ENCODE measurements at places on chromosomes 6 and 20.

GRCh38 chr6:126535595-126535994 is 195.7 kb downstream of the CENPW start:
- DNase-seq: no peak

DNA sequence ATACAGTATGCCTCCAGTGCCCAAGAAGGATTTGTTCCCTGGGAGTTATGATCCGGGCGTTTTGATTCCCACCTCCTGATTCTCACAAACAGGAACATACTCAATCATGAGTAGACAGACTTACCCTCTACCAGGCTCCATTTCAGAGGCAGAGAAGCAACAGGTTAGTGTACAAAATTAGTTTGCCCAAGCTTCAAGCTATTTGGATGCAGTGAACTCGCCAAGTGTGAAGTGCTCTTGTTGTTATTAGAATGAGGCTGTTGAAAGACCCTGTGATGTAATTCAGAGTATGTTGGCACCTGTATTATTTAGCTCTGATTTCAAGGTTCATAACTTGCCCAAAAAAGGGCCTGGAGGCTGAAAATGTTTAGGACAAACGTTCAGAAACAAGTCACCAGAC is 247.0 kb downstream of the PHACTR1 start:
- no peak for DNase-seq

GRCh38 chr20:62772990-62773844 is 23.1 kb upstream of the MRGBP start:
- DNase-seq: no peak

DNA sequence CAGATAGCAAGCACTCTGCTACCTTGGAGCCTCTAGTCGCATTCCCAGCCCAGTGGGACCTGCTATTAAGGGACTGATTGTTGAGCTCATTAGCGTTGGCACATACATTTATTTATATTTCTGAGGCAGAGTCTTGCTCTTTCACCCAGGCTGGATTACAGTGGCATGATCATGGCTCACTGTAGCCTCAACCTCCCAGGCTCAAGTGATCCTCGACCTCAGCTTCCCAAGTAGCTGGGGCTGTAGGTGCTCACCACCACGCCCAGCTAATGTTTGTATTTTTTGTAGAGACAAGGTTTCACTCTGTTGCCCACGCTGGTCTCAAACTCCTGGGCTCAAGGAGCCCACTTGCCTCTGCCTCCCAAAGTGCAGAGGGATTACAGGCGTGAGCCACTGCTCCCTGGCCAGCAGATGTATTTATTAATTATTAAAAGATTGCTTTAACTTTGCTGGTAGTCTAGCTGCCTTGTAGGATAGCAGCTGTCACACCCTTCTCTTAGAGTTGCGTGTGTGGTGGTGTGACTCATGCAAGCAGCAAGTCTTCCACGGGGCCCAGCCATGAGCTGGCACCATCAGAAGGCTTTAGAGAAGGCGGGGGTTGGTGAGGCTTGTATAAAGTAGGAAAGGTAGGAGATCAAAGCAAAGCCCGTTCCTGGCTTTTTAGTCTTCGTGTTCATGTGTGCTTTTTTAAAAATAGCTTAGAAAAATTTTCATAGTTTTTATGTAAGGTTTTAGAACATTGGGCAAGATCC is 16.5 kb downstream of the ACTR5 start:
- DNase-seq: no peak

GRCh38 chr6:33613795-33614168 is 7.3 kb upstream of the ITPR3 start:
- DNase-seq: no peak

GRCh38 chr6:26388014-26388413 is 5.1 kb downstream of the BTN2A2 start:
- no peak for DNase-seq

DNA sequence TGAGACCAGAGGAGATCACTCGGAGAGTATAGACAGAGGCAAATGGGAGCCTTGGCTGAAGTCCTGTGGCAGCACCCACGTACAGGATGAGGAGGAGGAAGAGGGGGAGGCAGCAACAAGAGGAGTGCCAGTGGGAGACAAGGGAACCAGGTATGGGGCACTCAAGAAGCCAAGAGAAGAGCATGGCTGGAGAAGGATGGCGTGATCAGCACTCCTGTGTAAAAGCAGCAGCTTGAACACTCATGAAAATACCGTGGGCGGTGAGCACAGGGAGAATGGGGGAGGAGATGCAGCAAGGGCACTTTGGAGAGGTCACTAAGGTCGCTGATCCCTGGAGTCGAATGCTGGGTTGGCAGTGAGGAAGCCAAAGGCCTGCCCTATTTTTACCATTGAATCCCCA is 51.2 kb upstream of the PRND start:
- DNase-seq: no peak

DNA sequence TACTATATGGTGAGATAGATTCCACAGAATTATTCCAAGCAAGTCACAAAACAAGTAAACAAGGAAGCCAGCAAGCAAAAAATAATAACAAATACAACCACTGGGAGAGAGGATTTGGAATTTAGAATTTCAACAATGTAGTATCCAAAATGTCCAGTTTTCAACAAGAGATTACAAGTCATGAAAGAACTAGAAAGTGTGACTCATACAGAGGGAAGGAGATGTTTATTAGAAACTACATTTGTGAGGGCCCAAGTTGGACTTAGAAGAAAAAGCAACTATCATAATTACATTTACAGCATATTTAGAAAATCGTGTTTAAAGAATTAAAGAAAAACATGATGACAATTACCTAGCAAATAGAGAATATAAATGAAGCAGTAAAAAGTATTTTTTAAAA is 494.6 kb upstream of the ID4 start:
- DNase-seq: no peak

DNA sequence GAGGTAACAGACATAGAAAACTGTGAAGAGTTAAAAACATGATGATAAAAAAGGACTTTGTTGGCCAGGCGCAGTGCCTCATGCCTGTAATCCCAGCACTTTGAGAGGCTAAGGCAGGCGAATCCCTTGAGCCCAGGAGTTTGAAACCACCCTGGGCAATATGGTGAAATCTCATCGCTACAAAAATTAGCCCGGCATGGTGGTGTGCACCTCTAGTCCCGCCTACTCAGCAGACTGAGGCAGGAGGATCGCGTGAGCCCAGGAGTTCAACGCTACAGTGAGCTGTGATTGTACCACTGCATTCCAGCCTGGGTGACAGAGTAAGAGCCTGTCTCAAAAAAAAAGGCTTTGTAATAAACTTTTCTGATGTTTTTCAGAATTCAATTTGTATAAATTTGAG is 60.1 kb downstream of the GFOD1 start:
- DNase-seq: no peak

DNA sequence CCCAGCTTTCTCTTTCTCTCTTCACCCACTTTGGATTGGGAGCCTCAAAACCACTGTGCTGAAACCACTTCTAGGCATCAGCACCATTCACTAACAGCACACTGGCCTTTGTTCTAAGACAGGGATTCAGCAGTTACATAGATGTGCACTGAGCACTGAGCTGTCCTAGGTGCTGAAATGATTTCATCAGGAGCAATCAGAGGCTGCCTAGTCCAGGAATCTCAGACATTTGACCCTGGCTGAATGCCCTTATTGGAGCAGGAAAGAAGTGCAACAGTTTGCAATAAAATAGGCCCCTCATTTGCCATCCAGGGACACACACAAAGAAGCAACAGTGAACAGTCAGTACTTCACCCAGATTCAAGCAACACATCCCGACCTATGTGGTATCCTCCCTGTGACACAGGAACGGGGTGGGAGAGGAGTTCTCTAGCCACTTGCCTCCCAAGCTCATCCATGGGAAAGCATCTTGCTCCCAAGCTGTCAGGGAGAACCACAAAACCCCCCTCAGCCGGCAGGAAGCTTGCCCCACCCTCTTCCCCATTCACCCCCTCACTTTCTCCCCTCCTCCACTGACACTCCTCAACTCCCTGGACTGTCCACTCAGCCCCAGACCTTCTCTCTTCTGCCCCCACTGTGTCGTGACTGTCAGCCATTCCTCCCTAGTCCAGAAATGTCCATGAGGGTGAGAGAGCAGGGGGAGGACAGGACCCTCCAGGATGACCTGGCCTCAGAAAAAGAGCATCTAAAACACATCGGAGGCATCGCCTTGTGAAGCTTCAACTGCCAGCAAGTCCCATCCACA is 304.4 kb downstream of the PREX1 start:
- peak; percentile 81 for DNase-seq

- DNase-seq: no peak
Observed at GRCh38 chr6:65943051-65943450, 236.0 kb upstream of the EYS start.

DNA sequence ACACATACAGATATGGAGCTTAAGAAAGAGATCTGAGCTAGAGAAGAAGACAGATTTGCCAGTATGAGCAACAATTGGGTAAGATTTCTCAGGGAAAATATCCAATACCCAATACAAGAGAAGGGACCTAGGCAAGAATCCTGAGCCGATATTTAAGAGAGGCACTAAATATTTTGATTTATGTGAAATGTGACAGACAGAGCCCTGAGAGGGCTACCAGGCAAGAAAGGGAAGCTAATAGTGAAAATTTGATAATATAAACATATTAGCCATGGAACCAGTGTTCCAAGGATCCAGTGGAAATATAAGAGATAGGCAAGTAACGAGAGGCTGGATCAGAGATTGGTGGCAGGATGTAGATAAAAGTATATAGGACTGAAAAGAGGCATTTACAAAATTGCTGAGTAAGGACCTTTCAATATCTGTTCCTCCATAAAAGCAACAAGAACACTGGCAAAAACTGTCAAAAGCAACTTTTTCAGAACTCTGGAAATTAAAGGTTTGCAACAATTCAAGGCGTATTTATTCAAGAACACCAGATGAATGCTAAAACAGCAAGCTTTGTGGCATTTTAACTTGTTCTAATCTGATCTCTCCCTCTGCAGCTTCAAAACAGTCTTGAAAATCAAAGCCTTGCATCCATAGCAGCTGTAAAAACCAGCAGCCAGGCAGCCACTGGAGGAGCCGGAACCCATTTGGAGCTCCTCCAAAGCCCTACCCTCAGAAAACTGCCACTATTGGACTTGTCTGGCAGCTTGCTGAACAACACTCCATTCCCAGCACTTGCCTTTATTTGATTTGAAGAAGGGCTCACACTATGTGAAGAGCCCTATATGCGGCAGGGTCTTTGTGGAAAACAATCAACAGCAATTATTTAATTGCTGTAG is 58.8 kb downstream of the REV3L start:
- no peak for DNase-seq

DNA sequence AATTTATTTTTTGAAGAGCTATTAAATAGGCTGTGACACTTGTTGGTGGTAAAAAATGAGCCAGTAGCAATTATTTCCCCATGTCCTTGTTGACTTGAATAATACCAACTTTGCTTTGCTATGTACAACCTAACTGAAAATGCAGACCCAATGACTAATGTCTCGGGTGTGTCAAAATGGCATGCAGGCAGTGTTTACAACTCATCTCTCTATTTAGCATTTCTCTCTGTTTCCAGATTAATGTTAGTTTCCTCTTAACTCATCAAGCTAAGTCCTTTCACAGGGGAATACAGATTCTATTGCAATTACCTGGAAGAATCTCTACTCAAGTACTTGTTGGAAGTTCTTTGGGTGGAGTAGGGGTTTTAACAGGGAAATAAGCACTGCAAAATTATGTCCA is 504.4 kb downstream of the BCKDHB start:
- no peak for DNase-seq

GRCh38 chr20:47276851-47277534 is 79.5 kb downstream of the ZMYND8 start:
- no peak for DNase-seq

GRCh38 chr20:38870733-38871559 is 55.3 kb upstream of the FAM83D start:
- no peak for DNase-seq

DNA sequence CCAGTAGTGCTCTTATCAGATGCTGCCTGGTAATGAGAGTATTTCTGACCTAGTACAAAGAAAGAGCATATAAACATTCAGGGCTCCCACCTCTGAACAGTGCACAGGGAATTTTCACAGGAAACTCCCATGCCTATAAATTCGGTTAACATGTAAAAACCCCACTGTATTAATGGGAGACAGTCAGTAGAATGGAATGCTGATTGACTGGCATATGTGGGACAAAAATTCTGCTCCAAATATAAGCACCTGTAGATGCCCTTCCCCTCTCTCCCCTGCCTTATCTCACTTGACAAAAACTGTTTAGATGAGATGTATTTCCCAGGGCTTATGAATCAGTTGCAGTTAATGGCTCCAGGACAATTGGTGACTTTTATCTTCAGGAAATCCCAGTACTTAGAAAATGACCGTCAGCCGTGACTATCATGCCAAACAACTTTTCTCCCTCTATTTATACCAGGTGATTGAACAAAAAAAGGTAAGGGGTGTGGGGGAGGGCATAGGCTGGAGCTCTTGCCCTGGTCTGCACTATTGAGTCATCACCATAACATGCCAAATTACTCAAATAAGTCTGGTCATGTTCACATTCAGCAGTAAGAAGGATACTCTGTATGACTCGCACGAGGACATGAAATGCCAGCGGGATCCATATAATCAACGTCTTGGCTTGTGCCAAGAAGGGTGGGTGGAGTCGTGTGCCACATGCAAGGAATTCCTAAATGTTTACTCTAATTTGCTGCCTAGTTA is 176.4 kb upstream of the BMP2 start:
- DNase-seq: no peak

DNA sequence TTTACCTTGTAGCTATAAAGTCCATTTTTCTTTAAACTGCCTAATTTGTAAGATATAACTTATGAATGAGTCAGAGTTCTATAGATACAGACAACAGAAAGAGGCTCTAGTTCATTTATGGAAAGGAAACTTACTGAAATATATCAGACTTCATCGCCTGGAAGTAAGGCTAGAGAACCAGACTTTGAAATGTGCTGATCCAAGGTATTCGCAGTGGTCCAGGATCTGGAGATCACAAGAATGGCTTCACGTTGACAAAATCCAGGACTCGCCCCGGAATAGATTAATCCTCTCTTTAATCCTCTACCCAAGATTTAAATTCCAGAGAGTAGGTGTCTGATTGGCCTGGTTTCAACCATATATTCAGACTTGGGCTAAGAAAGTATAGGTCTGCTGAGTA is 69.1 kb upstream of the LOC128125822 start:
- DNase-seq: no peak
